Hematopoietic multipotent progenitor cell (in vitro differentiated cells): ENCODE measurements at places on chromosomes 13 and 19. TPM values are rescaled to one million over a fixed set of nuclear protein-coding genes. Genes with fewer than 3 reads are reported as not detected.
A peak's percentile ranks its signal among the peaks of the same experiment; 100 is the strongest.

ANKRD10 gene
- total RNA-seq = 163 TPM

LGALS7B gene
- total RNA-seq = not detected

- peak; percentile 13 for DNase-seq
Measured at GRCh38 chr19:32891609-32892008, 22.0 kb upstream of the SLC7A9 start.

- DNase-seq = no peak
Measured at GRCh38 chr13:42569576-42570344, 4.2 kb upstream of the TNFSF11 start.

DNA sequence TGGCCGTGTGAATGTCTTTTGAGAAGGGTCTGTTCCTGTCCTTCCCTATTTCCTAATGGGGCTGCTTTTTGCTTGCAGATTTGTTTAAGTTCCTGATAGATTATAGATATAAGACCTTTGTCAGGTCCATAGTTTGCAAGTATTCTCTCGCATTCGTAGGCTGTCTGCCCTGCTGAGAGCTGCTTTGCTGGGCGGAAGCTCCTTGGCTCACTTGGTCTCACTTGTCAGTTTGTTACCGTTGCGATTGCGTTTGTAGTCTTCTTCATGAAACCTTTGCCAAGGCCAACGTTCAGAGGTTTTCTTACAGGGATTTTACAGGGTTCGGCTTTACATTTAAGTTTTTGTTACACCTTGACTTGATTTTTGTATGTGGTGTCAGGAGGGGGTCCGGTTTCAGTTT is 44.0 kb upstream of the TFDP1 start:
- DNase-seq = no peak

OR7D2 gene
- total RNA-seq = 0.27 TPM

GRCh38 chr13:40981949-40982348 is 37.2 kb downstream of the ELF1 start:
- no peak for DNase-seq

CYP2S1 gene
- 3.0 TPM for total RNA-seq

DNA sequence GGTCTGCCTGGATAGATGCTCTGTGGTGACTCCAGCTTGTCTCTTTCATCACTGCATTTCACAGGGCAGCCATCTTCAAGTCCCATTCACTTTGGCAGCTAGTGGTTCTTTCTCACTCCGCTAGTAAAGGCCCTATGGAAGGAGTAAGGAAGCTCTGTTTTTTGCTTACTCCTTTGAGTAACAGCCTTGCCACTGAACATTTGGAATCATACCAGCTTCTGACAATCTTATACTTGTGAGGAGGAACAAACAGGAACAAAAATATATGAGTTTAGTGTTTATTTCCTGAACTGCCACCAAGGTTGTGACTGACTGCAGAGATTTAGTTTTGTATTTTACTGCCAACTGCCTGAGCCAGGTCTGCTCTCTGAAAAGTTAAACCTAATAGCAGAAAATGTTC is 38.7 kb downstream of the KCTD4 start:
- no peak for DNase-seq

DNA sequence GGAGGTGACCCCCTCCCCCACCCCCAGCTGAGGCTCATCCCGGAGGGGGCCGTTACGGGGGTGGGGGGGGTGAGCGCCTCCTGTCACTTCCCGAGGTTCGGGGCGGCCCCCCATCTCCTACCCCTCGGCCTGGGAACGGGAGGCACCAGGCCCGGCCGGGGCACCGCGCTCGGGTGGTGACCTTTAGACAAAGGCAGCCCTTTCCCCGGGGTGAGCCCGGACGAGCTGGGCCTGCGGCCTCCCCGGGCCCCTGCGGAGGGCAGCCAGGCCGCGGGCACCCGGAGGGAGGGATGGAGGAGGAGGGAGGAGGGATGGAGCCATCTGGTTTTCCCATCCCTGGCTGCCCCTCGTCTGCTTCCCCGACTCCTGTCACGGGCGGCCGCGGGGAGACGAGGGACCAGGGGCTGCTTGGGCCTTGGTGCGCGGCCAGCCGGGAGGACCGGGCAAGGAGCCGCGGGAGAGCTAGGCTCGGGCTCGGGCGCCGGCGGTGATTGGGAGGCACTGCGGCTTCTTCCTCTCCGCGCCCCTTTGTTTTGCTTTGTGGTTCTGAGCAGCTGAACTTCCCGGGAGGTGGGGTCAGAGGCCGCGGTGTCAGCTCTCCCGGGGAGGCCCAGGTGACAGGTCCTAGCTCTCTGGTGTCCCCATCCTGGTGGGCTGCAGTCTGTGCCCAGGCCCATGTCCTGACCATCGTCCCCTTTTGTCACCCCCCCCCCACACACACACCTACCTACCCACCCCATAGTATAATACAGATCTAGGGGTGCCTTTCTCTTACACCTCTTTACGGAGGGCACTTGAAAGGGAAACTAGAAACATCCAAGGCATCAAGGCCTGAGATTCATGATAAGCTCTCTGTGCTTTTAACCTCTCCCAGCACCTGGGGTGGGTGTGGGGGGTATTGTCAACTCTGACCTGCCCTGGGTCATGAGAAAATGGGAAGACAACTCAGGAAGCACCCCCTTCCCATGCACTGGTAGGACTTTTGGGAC is 1.3 kb downstream of the BICRA start:
- DNase-seq = no peak

DNA sequence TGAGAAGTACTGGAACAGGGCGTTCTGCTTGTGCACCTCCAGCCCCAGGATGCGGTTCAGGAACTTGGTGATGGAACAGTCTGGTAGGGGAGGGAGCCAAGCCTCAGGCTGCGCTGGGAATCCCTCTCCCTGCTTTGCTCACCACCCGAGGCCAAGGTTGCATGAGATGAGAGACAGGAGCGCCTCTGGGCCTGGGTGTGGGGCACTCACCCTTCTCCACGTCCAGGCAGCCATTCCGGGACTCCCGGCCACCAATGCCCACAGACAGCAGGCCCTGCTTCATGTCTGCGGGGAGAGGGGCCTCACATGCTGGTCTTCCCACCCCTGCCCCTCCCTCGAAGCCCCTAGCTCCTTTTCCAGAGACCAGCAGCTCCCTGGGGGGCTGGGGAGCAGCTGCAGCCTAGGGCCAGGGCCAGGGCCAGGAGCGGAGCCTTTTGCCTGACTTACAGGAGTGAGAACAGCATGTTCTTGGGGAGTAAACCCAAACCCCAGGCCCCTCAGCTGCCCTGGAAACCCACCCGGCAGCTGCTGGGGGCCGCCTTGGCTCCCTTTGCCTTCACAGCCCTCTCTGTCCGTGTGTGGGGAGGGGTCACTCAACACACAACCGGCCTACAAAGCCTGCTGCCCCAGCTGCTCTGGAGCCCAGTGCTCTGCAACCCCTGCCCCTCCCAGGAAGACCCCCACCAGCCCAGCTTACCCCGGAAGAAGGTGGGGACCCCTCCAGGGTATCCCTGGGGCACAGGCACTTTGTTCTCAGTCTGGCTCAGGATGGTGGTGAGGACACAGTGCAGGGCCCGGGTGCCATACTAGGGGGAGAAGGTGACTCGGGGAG is 7.2 kb downstream of the GPX4 start:
- DNase-seq = no peak

DNA sequence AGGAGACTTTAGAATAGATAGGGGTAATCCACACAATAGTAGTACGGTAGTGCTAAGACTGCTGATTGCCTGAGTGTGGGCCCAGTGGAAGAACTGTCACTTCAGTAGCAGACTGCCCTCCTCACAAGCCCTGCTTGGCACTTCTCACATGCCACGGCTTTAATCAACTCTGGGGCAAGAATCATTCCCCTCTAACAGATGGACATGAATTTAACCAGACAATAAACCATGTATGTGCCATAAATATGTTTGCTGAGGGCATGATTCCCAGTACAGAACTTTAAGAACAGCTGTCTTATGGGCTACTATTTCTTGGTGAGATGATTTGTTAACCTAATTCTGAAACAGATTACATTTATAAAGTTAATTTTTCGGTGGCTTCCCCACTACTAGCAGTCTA is 22.0 kb downstream of the DPY19L3 start:
- DNase-seq = no peak

WDR62 gene
- 5.9 TPM for total RNA-seq

DNA sequence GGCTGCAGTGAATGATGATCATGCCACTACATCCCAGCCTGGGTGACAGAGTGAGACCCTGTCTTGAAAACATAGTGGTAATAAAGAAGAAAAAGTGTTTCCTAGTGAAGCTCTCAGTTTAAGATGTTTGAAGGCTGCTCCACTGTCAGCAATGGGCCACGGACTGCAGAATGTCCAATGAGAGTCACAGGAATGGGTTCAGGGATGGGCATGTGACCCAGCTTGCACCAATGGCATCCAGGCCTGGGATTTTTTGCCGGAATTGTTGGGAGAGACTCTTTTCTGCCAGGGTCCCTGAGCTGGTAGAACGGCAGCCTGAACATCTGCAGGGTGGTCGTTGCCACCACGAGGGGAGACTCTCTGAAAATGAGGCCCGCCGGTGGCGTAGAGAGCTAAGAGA is 6.3 kb downstream of the SHISA7 start:
- no peak for DNase-seq

GRCh38 chr13:114097212-114097892 is 35.1 kb downstream of the RASA3 start:
- DNase-seq = no peak

- no peak for DNase-seq
Measured at GRCh38 chr19:3220576-3220975, 3.9 kb upstream of the CELF5 start.

GRCh38 chr19:33634361-33635091 is 12.8 kb downstream of the CHST8 start:
- DNase-seq = no peak

GRCh38 chr13:94325650-94326049 is 153.8 kb downstream of the DCT start:
- no peak for DNase-seq

- DNase-seq = no peak
Measured at GRCh38 chr19:46326608-46327007, 20.3 kb upstream of the PPP5C start.

DNA sequence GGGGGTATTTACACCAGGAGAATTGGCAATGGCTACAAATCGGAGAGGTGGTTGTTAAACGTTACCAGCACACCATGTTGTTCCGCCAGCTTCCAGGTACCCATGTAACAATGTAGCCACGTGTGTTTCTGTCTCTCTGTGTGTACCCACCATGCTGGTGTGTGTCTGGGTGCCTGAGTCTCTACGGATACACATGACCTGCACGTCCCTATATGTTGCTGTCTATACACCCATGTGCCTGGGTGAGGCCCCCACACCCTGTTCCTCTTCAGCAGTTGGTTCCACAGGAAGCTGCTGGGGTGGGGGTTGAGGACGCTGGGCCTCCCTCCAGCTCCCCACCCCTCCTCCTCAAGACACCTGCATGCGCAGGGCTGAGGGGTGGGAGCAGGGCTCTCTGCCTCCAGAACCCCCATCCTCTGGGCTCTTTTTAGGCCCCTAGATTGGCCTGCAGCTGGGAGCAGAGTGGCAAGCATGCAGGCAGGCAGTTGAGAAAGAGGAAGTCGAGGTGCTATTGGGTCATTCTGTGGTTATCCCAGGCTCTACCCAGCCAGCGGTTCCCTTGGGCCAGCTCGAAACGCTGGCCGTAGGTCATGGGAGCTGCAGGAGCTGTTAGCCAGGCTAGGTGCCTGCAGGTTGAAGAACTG is at the start of gene ARHGEF18:
TSS of gene ARHGEF18 (plus strand) at position 351 of the 644 bp plus-strand sequence. CDS start 13,954 bp downstream, outside the sequence.
- no peak for DNase-seq

PSG1 gene
- not detected for total RNA-seq

ZNF534 gene
- under 0.01 TPM for total RNA-seq

WTIP gene
- total RNA-seq = under 0.01 TPM

DNA sequence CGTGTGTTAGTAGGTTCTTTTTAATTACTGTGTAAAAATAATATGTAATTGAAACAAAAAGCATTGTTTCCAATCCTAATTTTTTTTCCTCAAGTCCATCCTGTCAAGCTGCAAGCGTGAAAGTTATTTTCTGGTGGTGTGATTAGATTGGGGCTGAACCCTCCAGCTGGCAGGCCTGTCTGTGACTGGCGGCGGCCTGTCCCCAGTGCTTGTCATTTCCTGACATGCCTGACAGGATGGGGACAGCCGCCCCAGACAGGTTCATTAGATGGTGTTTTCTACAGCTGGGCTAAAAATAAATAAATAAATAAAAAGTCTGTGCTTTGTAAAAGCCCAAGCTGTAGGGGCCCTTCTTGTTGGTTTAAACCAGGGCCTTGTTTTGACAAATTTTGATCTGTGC is 53.7 kb upstream of the MAB21L1 start:
- peak; percentile 3 for DNase-seq

CACNA1A gene
- total RNA-seq = 0.54 TPM

KIR2DL4 gene
- under 0.01 TPM for total RNA-seq

CDX2 gene
- not detected for total RNA-seq

GRCh38 chr13:20497006-20497775 is 28.5 kb downstream of the CRYL1 start:
- DNase-seq = no peak

SACS gene
- 32.6 TPM for total RNA-seq

GRCh38 chr13:29810145-29810742 is 40.2 kb downstream of the UBL3 start:
- no peak for DNase-seq

DNA sequence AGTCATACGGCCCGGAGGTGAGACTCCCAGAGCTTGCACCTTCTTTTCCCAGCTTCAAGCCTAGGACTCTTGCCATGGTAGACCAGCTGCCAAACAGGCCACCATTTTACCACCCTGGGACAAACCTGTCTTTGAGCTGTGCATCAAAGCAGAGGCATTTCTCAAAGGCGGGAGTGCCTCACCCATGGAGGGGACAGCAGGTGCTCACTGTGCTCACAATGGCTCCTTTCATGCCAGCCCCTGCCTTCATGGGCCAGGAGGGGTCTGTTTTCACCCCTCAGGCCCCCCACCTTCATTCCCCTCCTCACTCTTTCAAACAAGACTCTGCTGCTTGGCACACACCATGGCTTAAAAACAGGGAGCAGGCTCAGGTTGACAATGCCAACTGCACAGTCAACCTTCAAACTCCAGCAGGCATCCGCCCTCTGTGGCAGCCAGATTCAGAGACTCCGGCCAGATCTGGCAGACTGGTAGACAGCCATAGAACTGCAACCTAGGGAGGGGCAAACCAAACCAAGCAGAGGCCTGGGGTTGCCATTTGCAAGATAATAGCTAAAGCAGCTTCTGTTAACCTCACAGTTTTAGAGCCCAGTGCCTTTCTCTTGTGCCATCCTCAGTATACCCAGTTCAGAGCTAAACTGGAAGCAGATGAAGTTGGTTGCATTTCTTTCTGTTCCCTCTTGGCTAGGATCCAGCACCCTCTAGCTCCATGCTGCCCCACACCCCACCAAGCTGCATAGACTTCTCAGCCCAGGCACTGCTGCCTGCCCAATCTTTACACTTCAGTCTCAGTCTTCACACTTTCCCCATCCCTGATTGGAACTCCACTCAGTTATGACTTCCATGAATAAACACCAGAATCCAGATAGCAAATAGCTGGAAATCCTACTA is 93.9 kb upstream of the SPATA13 start:
- DNase-seq = no peak

ZFR2 gene
- under 0.01 TPM for total RNA-seq

- DNase-seq = no peak
Measured at GRCh38 chr19:5395556-5395955, 54.9 kb upstream of the PTPRS start.

- no peak for DNase-seq
Measured at GRCh38 chr19:49475191-49475917, 1.3 kb downstream of the FLT3LG start.
